ENCODE measurements at places on chromosomes 11 and 22. TPM values are rescaled to one million over a fixed set of nuclear protein-coding genes. Genes with fewer than 3 reads are reported as not detected.

PHETA2 gene
- 28.2 TPM for polyA plus RNA-seq

DNA sequence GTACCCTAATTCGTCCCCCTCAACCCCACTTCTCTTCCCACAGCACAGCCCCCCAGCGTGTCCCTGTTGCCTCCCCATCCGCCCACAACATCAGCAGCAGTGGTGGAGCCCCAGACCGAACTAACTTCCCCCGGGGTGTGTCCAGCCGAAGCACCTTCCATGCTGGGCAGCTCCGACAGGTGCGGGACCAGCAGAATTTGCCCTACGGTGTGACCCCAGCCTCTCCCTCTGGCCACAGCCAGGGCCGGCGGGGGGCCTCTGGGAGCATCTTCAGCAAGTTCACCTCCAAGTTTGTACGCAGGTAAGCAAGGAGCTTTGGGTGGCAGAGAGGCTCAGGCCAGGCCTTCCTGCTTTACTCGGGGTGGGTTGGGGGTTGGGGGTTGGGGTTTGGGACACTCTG is 12.2 kb downstream of the RCOR2 start:
- DNase-seq: no peak

DNA sequence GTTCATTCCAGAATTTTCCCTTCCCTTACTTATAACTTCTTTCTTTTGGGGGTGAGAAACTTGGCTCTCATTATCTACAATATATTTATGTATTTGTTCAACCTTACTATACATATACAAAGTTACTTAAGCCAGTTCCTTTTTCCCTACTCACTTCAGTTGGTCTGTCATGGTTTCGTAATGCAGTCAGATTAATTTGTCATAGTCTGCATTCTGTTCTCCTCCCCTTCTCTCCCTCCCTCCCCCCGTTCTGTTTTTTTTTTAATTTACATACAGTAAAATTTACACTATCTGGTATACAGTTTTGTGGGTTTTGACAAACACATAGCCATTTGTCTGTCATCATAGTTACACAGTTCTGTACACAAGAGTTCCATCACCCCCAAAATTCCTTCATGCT is 71.8 kb upstream of the ADORA2A start:
- no peak for DNase-seq

MOGAT2 gene
- polyA plus RNA-seq: not detected

DNA sequence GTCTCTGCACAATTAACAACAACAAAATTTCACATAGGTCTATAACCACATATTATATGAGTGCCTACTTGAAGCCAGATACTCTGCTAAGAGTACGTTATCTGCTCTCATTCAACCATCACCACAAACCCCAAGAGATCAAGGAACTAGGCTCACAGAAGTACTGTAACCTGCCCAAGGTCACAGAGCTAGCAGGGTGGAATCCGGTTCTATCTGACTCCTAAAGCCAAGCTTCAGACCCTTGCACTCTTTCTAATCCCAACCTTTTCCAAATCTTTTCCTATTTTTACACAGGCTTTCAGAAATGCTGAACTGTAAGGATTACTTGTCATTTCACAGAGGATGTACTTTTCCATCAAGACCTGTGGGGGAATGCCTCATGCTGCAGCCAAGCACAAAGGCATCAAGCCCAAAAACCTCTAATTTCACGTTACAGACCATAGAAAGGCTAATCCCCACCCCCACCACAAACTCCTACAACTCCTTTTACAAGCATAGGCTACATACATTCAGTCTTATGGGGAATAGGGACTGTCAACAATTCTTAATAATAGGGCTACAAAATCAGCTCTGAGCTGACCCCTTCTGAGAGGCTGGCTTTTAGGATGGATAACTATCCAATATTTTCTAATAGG is 927 bp downstream of the PRCP start:
- DNase-seq: peak; percentile 19

DNA sequence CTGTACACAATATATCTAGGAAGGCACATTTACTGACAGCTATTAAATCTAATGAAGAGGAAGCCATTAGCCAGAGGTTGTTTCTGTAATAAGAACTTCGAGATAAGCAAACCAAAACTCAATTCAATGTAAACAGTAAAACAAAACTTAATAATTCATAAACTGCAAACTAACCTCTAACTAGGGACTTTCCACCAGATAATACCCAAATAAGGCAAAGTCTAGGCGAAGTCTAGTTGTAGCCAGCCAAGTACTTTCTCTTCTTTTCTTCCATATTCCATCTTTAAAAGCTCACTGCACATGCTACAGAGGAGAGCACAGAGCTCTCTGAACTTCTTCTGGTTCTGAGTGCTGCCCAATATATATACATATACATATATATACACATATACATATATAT is 229.9 kb upstream of the ANO5 start:
- no peak for DNase-seq

DNA sequence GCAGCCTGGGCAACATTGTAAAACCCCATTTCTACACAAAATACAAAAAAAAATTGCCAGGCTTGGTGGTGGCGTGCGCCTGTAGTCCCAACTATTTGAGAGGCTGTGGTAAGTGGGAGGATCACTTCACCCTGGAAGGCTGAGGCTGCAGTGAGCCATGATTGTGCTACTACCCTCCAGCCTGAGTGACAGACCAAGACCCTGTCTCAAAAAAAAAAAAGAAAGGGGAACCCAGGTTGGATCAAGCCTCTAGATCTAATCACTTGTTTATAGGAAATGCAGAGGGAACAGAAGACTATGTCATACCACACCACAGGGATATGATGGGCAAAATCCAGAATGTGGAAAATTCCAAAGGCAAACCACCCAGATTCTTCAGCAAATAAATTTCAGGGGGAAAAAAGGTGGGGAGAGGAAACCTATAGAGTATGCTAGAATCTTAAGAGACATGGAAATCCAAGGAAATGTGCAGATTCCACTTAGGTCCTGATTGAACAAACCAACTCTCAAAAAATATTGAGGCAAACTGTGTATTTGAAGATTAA is 16.5 kb upstream of the MALAT1 start:
- DNase-seq: no peak

GRCh38 chr11:74714904-74715303 is 16.3 kb downstream of the CHRDL2 start:
- DNase-seq: no peak

CECR2 gene
- 15.8 TPM for polyA plus RNA-seq

DNA sequence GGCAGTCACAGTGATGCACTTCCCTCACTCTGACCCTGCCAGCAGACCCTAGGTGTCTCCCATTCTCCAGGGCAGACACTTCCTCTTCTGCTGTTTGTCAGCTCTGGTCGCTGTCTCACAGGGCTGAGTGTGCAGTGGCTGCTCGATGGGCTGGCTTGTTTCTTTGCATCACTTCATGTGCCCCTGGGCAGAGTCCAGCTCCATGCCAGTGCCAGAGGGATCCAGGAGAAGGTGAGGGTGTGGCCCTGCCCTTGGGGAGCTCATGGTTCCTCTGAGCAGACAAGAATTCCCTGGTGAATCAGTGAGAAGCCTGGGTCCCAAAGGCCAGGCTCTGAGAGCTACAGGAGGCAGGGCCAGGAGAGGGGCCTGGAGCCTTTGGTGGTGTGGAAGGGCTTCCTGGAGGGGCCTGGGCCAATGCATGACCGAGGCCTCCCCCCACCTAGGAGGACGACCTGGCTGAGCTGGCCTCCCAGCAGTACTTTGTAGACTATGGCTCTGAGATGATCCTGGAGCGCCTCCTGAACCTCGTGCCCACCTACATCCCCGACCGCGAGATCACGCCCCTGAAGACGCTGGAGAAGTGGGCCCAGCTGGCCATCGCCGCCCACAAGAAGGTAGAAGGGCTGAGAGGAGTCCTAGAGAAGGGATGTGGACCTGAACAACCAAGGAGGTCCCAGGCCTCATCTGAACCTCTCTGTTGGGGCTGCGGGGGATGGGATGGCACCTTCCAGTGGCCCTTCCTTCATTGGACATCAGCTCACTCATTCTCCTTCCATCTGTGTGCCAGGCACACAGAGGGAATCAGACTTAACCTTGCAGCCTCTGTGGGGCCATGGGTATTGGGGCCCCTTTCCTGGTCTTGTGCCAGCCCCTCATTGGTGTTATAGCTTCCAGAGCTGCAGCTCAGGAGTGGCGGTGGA is 66.1 kb downstream of the MYO7A start:
- no peak for DNase-seq

CRYBB1 gene
- 2.5 TPM for polyA plus RNA-seq

DNA sequence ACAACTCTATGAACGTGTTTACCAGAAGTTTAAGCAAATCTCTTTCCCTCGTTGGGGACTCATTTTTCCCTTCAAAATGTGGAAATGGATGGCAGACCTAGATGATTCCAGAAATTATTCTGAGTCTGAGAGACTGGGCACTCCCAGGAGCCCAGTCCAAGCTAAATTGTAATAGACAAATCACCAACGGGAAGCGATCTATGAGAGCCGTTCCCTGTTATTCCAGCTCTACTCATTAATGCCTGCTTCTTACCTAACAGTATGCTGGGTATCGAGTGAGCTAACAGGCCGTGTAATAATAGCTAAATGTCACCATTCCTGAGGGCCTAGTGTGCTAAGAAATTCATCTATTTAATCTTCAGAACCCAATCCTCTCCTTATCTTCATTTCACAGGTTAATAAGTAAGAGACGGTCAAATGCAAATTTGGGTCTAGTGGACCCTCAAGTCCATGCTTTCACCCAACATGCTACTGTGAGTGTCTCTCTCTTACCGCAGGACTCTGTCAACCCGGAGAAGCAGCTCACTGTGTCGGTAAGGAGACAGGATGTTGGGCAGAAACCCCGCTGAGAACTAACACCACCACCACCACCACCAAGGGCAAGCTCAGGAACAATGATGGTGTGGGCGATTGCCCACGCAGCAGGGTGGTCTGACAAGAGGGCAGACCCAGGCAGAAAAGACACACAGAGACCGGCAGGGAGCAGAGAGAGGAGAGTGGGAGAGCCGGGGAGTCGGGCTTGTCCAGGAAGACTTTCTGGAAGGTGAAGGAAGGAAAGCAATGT is 57.1 kb upstream of the TIMP3 start:
- no peak for DNase-seq

DNA sequence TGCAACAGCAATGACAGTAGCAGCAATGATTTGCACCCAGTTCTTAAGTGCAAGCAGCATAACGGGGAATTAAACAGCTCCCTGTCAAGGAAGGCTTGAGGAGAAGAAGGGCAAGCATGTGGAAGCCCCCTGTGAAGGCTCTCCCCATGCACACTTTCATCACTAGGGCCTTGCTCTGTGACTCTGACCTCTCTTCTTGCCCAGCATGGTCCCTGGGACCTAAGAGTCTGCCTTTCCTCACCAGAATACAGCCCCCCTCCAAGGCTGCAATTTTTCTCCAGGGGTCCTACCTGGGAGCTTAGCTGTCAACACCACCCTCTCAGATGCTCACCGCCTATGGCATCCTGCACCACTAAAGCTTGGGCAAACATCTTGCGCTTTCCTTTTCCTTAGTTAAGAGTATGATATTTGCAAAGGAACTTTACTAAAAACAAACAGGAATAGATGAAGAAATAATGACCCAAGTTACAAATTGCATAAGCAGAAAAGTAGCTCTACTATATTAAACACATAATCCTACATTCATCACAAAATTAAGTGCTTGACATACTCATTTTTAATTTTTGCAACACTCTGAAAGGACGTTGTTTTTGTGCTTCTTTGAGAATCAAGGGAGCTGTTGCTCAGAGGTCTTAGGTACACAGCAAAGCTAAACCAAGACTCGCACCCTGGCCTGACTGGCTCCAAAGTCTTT is 187.6 kb downstream of the ADAMTS15 start:
- DNase-seq: no peak

OR52H1 gene
- polyA plus RNA-seq: not detected

KRTAP5-1 gene
- 0.45 TPM for polyA plus RNA-seq

DNA sequence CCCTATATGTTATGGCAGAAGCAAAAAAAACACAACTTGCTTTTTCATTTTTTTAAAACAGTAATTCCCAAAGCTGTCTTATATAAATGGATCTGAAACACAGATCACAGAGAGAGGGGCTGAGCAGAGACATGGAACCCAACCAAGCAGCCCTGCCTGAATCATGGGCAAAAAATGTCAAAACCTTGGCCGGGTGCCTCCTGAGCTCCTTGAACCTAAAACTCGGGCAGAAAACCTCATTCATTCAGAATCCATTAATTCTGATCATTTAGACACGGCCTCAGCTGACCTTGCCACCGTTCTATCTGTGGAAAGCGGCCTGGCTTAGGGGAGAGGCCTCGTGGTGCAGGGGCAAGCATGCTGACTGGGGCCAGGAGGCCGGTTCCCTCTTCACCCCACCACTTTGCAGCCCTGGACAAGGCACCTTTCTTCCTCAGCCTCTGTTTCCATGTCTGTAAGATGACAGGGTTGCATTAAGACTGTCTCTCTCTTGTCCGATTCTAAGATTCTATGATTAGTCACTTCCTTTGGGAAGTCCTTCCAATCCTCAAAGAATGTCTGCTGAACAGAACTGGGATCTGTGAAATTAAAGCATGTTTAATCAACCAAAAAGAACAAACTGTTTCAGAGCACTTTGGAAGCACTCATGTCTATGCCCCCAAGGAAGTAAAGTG is 26.0 kb downstream of the TENM4 start:
- peak; percentile 77 for DNase-seq

- peak; percentile 72 for DNase-seq
Measured at GRCh38 chr22:36853407-36854099, 7.3 kb upstream of the NCF4 start.

DNA sequence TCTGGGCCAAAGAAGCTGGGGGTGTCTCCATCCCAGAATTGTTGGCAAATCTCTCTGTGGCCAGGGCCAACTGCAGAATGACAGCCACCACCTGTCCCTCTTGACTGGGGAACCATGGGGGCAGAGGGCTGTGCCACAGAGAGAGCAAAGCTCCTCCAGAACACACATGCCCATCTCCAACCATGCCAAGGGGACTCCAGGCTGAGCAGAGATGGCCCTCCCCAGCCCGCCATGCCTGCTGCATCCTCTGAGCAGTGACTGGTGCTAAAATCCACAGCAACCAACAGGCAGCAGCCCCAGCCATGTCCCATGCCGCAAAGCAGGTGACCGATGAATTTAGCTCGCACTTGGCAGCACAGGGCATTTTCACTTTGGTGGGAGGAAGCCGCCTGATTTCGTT is 45.0 kb downstream of the LARGE1 start:
- peak; percentile 69 for DNase-seq

OR6T1 gene
- polyA plus RNA-seq: not detected

MS4A3 gene
- polyA plus RNA-seq: 2.0 TPM

MMP12 gene
- polyA plus RNA-seq: not detected

GRCh38 chr11:121928597-121929580 is 187.1 kb downstream of the BLID start:
- peak; percentile 51 for DNase-seq

DNA sequence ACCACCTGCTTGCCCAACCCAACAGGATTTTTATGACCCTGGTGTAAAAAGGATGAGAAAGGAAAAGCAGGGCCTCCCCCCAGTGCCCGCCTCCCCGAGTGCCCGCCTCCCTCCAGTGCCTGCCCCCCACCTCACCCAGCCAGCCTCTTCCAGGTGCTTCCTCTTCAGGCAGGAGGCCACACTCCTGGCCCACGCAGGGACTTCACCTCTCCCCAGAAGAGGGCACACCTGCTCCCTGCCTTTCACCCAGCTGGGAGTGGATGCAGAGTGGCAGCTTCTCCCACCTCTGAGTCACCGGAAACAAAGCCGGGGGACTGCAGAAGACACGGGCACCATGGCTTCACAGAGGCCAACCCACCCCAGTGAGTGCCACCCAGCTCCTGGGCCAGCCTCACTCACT is 16.1 kb downstream of the CPT1A start:
- DNase-seq: no peak
